ENCODE measurements at places on chromosomes 16 and 17.
A peak's percentile ranks its signal among the peaks of the same experiment; 100 is the strongest.

DNA sequence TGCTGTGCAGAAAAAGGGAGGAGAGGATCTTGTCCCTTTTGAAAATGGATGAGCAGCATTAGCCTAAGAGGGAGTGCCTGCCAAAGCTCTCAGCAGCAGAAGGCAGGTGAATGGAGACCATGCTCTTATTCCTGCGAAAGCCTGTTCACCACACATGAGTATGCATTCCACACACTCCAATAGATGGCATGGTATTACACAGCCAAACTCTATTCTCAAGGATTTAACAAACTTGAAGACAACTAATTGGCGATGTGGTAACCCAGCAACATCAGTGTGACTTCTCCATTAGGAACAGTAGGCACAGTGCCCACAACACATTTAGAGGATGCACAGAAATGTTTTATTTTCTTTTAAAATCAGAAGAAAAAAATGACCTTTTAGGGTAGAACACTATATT, 77.8 kb downstream of the CDH11 start:
- no peak for DNase-seq

GRCh38 chr17:55661256-55661758, 61.4 kb downstream of the TMEM100 start:
- DNase-seq, result no peak

- no peak for DNase-seq
Observed at GRCh38 chr17:66444031-66444430, 141.6 kb downstream of the PRKCA start.

DNA sequence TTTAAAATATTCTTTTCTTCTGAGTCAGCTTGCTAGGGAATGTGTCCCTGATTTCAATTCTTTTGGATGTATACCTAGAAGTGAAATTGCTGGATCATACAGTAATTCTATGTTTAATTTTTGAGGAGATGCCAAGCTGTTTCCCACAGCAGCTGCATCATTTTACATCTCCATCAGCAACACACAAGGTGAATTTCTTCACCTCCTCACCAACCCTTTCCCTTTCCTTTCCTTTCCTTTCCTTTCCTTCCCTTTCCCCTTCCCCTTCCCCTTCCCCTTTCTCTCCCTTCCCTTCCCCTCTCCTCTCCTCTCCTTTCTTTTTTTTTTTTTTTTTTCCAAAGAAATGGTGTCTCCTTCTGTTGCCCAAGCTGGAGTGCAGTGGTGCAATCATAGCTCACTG, 45.4 kb upstream of the BRD7 start:
- no peak for DNase-seq

- peak; percentile 73 for DNase-seq
Observed at GRCh38 chr16:51151435-51151960, 428 bp upstream of the SALL1 start.

DNA sequence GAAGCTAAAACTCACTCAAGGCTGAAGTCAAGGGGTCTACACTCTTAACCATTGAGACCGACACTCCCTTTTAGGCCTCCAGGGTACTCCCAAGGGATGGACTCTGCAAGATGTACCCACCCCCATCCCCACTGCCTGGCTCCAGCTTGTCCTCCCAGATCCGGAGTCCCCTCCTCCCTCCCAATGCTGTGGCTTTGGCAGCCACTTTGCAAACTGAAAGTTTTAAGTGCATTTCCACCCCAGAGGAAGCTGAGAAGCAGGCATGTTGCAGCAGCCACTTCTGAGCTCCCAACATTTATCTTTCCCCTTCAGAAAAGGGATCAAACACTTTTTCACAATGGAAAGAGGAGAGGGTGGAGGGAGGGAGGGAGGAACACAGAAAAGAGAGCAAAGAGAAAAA, 115.2 kb downstream of the COPRS start:
- DNase-seq, result no peak

DNA sequence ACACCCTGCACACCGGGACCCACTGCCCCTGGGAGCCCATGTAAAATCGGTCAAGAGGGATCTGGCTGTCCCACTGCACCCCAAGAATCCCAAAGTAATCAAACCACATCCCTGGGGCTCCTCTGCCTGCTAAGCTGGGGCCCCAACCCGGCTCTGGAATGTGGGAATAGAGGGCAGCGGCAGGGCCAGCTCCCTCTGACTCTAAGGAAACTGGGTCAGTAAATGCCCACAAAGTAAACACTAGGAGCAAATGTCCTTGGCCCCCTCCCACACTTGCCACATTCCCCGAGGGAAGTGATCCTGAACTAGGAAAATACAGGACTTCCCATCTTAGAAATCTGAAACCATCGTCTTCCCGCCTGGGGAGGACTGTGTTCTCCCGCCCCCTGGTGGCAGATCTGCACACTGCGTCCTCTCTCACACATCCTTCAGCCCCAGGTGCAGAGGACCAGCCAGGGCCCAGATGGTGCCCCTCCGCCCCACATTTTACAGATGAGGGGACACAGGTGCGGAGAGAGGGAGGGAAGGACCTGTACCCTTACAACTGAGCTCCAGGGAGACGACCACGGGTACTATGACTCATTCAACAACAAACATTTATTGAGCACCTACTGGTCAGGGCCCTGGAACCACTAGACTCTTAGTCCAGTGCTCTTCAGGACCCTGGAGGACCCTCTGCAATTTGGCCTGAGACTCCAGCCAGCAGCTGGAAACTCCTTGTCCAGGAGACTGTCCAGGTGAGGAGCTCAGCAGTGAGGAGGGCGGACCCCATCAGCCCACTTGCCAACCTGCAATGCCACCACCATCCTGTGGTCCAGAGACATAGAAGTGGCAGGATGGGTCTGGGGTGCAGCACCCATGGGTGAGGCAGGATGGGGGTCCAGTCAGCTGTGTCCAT, 10.1 kb downstream of the P3H4 start:
- peak; percentile 81 for DNase-seq

- no peak for DNase-seq
Observed at GRCh38 chr16:63690961-63691360, 1430.9 kb downstream of the CDH11 start.

DNA sequence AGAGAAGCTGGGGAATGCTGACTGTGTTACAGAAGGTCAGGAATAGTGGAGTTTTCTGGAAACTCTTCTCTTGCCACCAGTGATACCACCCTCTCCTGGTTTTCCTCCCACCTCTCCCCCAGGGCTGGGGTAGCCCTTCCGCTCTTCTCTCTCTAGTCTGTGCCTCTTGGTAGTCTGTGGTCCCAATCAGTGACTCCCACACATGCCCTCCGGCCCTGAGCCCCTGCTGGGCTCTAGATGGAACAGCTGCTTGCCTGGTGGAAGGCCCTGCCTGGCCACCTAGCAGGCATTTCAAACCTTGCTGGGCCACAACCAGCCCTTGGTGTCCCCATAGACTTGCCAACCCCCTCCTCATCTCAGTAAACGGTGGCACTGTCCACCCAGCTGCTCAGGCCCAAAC, 15.2 kb upstream of the MTSS2 start:
- DNase-seq, result no peak

DNA sequence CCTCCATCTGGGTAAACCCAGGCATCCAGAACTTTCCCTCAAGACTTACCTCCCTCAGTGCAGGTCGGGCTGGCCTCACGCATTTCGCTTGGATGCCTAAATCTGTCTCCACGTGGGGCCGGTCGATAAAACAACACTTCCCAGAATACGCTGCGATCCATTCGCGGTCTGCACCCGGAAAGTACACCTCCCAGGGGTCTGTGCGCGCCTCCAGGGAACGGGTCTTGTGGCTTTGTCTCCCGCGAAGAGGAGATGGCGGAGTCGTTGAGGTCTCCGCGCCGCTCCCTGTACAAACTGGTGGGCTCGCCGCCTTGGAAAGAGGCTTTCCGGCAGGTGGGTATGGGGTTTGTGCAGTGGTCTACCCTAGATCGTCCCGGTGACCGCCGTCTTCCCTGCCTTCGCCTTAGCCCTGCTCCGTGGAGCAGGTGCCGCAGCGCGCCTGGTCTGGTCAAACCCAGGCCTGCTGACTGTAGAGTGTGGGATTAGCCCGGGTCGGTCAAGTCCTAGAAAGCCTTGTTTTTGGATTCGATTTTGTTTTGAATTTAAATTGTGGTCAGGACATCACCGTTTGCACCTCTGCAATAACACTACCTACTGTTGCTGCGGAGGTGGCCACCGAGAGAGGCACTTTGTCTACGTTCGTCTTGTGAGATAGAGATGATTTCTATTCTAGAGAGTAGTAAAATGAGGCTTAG, at the start of gene RPAIN:
Gene RPAIN (plus strand): TSS at position 224 of the 695 bp plus-strand sequence. CDS start 29 bp downstream, at position 253.
- DNase-seq, result peak; percentile 89

GRCh38 chr17:61496957-61497653, 44.9 kb downstream of the TBX4 start:
- DNase-seq, result no peak

- DNase-seq, result no peak
Observed at GRCh38 chr16:77009453-77009852, 181.5 kb upstream of the MON1B start.

GRCh38 chr17:63941751-63942150, 9.6 kb upstream of the CD79B start:
- DNase-seq, result no peak

All from ELR (cell line).